Epithelial cell of esophagus (primary cell): ENCODE measurements at places on chromosomes 5 and 9.

- DNase-seq: no peak
These were observed 871.7 kb upstream of the TYRP1 start for GRCh38 chr9:11821306-11821975.

DNA sequence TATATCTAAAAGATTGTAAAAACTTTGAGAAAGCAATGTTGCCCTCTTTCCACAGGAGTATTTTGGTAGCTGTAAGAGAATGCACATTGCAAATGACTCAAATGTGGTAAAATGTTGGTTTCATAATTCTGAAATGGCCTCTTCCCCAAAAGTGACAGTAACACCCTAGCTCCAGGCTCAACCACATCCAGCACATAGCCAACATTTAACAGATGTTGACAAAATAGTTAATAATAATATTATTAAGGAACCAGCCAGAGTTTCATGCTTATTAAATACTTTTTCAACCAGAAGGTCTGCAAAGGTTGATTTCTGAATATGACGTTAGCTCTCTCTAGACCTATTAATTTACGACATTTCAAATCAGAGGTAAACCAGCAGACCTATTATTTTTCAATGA is 1.3 kb downstream of the ANXA1 start:
- DNase-seq: no peak

- DNase-seq: no peak
These were observed 8.4 kb downstream of the NIPAL4 start for GRCh38 chr5:157468293-157468965.

GRCh38 chr9:89662718-89663613 is 58.2 kb downstream of the GADD45G start:
- no peak for DNase-seq
